ENCODE measurements at places on chromosomes 3 and 15.

DNA sequence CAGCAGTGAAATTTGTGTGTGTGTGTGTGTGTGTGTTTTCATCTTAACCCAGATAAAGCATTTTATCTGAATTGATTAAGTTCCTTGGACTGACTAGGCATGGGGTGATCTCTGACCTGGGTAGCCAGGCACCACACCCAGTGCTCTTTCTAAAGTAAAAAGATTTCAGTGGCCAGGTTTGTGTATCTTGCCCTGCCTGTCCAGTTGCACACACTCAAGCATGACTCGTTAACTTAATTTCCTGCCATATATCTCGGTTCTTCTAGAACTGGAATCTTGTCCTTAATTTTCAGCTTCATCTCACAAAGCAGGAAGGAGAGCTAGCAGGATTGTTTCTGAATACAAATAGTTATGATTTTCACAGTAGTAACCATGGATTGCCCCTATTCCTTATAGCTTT lies 17.0 kb downstream of the TM4SF18 start:
- no peak for DNase-seq

DNA sequence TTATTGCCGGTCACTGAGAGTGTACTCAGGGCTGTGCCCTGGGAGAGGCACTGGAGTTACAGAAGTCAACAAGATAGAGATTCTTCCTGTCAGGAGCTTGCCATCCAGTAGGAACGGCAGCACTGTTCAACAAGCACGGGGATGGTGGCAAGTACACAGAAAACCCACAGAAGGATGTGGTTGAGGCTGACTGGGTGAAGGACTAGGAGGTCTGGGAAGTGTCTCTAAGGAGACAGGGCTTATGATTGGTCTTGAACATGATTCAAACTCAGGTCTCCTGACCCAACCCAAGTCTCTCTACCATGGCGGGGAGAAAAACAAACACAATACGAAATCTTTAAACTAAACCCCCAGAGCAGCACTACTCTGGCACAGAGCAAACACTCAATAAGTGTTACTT lies 37.6 kb downstream of the ERICH6 start:
- DNase-seq: no peak

- no peak for DNase-seq
Observed at GRCh38 chr3:84783281-84783680, 175.5 kb upstream of the CADM2 start.

DNA sequence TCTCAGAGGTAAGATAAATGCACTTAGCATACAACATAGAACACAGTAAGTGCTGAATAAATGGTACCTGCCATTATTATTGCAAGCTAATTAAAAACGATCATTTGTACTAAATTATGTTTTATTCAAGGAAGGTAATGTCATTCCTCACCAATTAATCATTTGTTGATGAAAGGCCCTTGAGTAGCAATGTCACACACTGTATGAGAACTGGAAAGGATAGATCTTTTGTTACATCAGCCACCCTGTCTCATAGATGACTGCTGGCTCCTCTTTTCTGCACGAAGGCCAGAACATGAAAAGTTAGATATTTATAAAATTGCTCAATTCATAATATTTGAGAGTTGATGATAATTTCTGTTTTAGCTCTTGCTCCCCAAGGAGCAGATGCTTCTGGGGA lies 415.4 kb downstream of the RBMS3 start:
- no peak for DNase-seq

GRCh38 chr15:80550908-80551260 lies 144.2 kb upstream of the ABHD17C start:
- DNase-seq: no peak

- no peak for DNase-seq
Observed at GRCh38 chr3:128504533-128504915, 11.5 kb upstream of the GATA2 start.

DNA sequence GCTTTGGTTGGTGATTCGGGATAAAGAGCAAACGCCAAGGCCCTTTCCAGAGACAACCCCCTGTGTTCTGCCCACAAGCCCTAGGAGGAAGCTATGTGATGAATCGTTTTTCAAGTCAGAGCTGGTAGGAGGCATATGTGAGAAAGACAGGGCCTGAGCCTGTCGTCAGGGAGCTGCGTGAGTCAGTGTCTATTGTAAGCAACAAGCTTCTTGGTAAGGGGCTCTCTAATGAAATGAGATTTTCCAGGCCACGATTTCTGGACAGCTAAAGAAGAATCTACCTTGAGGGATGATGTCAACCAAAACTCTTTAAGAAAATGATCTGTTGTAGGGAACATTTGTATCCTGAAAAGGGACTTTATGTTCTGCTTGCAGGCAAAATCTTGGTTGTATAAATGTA lies 318.9 kb upstream of the IL12A start:
- no peak for DNase-seq

DNA sequence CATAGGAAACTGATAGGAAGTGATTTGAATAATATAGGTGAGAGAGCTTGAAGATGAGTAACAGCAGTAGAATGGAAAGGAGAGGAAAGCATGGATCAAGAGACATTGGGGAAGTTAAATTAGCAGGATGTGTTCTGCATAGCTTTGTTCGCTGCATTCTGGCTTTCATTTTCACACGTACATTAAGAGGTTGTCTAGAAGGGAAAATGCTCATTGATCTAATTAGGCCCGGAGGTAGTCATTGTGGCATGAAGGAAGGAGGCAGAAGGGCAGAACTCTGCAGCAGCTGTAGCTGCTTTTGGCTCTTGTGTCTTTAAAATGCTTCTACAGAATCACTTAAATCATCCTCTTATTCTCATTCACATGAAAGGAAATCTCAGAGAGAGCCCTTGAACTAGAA lies 40.3 kb downstream of the KCNAB1 start:
- DNase-seq: no peak

- no peak for DNase-seq
Observed at GRCh38 chr15:76239786-76240185, 71.5 kb downstream of the ETFA start.

DNA sequence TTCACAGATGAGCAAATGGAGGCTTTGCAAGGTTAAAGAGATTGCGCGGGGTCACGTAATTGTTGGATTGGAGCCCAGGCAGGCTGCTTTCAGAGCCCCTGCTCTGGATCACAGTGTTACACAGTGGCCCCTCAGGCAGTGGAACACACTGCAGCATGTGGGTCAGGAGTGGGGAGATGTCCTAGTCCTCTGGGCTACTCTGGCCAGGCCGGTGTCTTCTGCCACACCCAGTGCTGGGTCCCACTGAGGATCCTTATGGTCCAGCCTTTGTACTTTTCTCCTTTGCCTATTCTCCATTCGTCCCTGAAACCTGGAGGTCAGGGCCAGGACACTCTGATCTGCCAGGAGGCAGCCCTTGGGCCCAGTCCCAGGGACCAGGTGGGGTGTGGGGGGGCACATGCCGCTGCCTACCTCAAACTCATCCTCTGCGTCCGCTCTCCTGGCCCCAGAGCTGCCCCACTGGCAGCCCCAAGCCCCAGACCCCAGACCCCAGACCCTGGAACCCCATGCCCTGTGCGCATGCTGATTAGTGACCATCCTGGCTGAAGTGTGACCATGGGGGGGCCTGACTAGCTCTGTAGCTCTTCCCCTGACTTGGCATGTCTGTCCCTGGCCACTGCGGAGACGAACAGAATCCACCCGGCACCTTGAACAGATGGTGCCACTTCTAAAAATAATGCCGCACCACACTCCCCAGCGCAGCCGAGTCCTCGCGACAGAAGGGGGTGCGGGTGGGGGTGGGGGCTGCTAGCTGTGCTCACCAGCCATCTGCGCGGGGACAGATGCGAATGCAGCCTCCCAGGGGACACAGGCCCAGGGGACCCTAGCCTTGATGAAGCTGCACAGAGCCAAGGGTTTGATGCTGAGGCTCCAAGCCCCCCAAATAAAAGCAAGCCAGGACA lies 41.6 kb downstream of the ATP2B2 start:
- no peak for DNase-seq

GRCh38 chr15:92960996-92961681 lies 61.0 kb downstream of the CHD2 start:
- DNase-seq: no peak
